ENCODE measurements at places on chromosomes 12 and 14. TPM values are rescaled to one million over a fixed set of nuclear protein-coding genes. Genes with fewer than 3 reads are reported as not detected.

EIF5 gene
- total RNA-seq, result 163 TPM

GRCh38 chr12:32049956-32050355, 56.7 kb upstream of the BICD1 start:
- H3K4me1 ChIP-seq, result peaks cover 7% of the 10 kb centered on the region
- no peaks in the 10 kb centered on the region for H3K27me3 ChIP-seq
- DNase-seq, result peak; percentile 56
- no peak overlapping the region for H3K4me3 ChIP-seq

- H3K4me1 ChIP-seq, result no peaks in the 10 kb centered on the region
- H3K27ac ChIP-seq, result no peak overlapping the region
- H3K36me3 ChIP-seq, result no peaks in the 10 kb centered on the region
Measured at GRCh38 chr12:93964936-93965335, 183.4 kb upstream of the PLXNC1 start.

MYH6 gene
- total RNA-seq, result not detected

DNA sequence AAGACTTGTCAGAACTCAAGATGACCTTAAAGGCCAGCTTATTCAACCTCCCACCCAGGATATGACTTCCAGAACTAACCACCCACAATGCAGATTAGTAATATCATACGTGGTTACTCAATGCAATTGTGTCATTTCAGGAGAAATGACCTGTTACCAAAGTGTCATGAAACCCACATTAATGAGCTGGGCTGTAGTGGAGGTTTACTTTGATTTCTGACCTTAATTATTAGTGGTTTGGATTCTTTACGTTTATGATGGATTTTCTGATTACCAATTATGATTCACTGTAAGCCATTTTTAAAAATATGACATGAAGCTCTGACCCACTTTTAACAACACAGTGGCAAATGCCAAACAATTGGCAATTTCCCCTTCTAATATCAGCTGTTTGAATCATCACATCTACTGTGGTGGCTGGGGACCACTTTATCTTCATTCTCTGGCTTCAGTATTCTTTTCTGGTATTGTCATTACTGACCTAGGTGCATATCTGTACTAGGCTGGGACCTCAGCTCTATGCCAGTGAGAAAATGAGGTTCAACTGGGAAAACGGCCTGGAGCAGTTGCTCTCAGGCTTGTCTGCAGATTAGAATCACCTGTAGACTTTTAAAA, 223.3 kb downstream of the RGS6 start:
- no peak overlapping the region for H3K27ac ChIP-seq
- H3K36me3 ChIP-seq, result no peaks in the 10 kb centered on the region
- no peaks in the 10 kb centered on the region for H3K27me3 ChIP-seq
- no peak overlapping the region for H3K4me3 ChIP-seq

DNA sequence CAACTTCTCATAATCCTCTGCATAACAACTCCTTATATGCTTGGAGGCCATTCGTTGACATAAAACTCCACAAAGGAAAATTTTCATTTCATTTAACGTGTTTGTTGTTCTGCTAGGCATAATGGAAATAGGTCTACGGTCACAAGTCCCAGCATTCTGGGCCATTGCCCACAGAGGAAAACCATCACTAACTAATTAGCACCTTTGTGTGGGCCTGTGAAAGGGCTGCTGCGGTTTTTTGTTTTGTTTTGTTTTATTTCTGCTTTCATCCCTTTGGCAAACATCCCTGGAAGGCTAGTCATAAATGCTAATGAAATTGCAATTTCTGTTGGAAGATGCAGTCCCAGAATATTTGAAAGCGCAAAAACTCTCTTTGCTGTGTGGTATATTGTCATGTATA, 180.3 kb downstream of the RMST start:
- no peaks in the 10 kb centered on the region for H3K27me3 ChIP-seq
- H3K4me1 ChIP-seq, result no peaks in the 10 kb centered on the region
- no peak overlapping the region for H3K4me3 ChIP-seq
- no peaks in the 10 kb centered on the region for H3K36me3 ChIP-seq

DNA sequence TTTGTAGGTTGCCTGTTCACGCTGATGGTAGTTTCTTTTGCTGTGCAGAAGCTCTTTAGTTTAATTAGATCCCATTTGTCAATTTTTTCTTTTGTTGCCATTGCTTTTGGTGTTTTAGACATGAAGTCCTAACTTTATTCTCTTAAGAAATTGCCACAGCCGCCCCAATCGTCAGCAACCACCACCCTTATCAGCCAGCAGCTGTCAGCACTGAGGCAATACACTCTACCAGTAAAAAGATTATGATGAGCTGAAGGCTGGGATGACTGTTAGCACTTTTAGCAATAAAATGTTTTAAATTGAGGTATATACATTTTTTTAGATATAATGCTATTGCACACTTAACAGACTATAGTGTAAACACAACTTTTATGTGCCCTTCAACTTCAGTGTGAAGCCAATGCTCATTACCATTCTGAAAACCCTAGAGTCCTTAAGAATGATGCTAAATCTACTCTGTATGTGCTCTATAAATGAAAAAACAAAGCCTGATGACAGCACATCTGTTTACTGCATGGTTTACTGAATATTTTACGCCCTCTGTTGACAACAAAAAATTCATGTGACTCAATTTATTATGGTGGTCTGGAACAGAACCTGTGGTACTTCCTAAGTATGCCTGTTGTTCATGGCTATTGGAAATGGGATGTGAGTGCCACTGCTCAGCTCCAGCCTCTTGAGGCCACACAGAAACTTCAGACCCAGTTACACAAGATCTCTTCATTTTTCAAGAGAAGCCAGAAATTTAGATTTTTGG, 197.4 kb downstream of the DUSP6 start:
- H3K4me1 ChIP-seq, result no peaks in the 10 kb centered on the region
- no peaks in the 10 kb centered on the region for H3K27me3 ChIP-seq
- no peaks in the 10 kb centered on the region for H3K36me3 ChIP-seq
- H3K4me3 ChIP-seq, result no peak overlapping the region

A2ML1 gene
- not detected for total RNA-seq

PPP1R12A gene
- 204 TPM for total RNA-seq

DNA sequence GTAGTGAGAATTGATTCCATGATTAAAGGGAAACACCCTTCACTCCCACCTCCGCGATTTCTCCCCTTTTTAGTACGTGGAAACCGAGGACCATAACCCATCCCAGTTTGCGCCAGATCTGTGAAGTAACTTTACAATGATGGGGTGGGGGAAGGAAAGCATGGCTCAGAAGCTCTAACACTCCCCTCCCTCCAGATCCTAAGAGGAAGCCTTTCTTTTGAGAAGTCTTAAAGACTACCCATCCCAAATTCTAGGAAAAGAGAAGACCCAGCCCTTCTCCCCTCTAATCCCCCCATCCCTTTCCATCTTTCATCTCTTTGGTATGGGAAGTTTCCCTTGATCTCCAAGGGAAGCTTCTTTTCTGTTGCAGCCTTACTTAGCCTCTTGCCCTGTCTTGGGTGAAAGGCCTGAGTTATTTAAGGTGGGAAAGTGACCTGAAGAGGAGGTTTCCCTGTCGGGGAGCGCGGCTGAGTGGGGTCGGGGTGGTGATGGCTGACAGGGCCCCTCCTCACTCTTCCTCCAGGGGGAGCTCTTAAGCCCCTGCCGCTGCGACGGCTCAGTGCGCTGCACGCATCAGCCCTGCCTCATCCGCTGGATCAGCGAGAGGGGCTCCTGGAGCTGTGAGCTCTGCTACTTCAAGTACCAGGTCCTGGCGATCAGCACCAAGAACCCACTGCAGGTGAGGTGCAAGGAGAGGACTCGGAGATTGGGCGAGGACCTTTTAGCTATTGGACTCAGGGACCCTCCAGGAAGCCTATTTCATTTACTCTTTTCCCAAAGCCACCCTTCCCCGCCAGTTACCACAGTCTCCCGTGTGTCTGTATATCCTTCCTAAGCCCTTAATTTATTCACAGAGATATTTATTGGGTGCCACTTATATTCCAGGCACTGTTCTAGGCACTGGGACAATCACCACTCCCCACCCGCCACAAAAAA, 1.8 kb downstream of the MARCHF9 start:
- H3K4me1 ChIP-seq, result peaks cover 3% of the 10 kb centered on the region
- H3K27ac ChIP-seq, result no peak overlapping the region
- DNase-seq, result no peak
- peaks cover 9% of the 10 kb centered on the region for H3K36me3 ChIP-seq
- no peak overlapping the region for H3K4me3 ChIP-seq
- peaks cover 10% of the 10 kb centered on the region for H3K27me3 ChIP-seq

- no peak for DNase-seq
- peaks cover 19% of the 10 kb centered on the region for H3K27me3 ChIP-seq
- no peaks in the 10 kb centered on the region for H3K36me3 ChIP-seq
- H3K27ac ChIP-seq, result no peak overlapping the region
Measured at GRCh38 chr14:101495827-101496775, 65.2 kb upstream of the DIO3 start.

- H3K4me1 ChIP-seq, result peaks cover 36% of the 10 kb centered on the region
- no peak overlapping the region for H3K27ac ChIP-seq
- no peak for DNase-seq
Measured at GRCh38 chr12:121534495-121535148, 46.2 kb downstream of the KDM2B start.
